ENCODE measurements at places on chromosomes 6 and 20. TPM values are rescaled to one million over a fixed set of nuclear protein-coding genes. Genes with fewer than 3 reads are reported as not detected.

DNA sequence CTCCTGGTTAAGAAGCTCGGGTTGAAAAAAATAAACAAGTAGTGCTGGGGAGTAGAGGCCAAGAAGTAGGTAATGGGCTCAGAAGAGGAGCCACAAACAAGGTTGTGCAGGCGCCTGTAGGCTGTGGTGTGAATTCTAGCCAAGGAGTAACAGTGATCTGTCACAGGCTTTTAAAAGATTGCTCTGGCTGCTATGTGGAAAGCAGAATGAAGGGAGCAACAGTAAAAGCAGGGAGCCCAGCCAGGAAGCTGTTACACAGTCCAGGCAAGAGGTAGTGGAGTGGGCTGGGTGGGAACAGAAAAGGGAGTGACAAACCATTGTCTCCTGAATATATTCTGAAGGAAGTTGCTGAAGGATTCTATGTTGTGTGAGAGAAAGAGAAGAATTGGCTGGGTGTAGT lies 2.0 kb downstream of the HFE start:
- DNase-seq = no peak
- H3K4me1 ChIP-seq = peaks cover 27% of the 10 kb centered on the region
- H3K27ac ChIP-seq = no peak overlapping the region
- H3K4me3 ChIP-seq = no peak overlapping the region
- H3K27me3 ChIP-seq = no peaks in the 10 kb centered on the region
- H3K36me3 ChIP-seq = no peaks in the 10 kb centered on the region

DNA sequence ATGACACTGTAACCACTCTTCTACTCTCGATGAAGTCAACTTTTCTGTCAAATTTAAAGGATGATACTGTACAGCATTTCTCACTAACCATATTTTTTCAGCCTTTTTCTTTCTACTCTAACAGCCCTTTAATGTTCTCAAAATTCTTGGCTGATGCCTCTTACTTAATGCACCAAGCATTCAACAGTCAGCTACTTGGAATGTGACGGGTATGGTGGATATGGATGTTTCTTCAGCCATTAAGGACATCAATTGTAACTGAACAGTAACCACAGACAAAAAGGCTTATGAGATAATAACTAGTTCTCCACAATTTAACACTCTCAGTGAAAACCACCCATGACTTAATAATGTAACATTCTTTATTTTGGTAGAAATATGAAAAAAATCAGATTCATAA lies 467.2 kb upstream of the ZNF337 start:
- no peaks in the 10 kb centered on the region for H3K36me3 ChIP-seq
- no peak overlapping the region for H3K4me3 ChIP-seq
- peak; percentile 57 for DNase-seq

DNA sequence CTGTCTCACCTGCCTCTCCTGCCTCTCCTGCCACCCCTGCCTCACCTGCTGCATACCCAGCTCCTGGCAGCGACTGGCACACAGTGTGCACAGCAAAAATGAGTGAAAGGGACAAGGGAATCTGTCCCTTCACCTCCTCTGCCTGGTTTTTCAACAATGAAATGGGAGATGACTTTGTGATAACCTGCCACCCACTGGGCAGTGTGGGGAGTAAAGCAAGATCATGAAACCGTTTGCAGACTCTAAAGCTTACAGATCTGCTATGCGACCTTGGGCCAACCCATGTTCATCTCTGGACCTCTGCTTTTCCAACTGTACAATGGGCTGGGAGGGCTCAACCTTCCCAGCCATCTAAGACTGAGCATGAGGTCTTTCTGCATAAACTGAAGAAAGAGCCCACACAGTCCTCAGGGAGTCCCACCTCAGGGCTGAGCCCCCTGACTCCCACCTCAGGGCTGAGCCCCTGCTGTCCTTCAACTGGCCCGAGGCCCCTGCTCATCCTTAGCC lies 81.1 kb downstream of the RIPOR3 start:
- H3K27me3 ChIP-seq = no peaks in the 10 kb centered on the region
- peak; percentile 34 for DNase-seq
- H3K27ac ChIP-seq = no peak overlapping the region
- peaks cover 7% of the 10 kb centered on the region for H3K4me1 ChIP-seq
- H3K4me3 ChIP-seq = no peak overlapping the region

The ARHGAP40 gene
- total RNA-seq = 1.8 TPM

The MOG gene
- total RNA-seq = not detected

DNA sequence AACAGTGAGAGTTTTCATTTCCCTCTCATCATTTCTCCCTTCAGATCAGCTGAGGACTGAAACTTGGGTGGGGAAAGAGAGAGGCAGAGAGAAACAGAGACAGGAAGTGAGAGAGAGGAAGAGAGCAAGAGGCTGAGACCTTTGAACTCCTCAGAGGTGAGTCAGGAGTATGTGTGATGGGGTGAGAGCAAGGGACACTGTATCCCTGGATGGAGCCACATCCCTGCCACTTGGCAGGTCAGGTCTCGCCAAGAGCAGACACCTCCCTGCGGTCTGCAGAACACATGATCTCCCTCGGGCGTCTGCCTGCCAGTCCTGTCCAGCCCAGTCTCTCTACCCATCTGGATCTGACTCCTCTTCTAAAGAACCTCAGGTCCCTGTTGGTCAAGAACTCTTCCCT lies 62.7 kb upstream of the SYNDIG1 start:
- H3K4me3 ChIP-seq = no peak overlapping the region
- no peaks in the 10 kb centered on the region for H3K36me3 ChIP-seq
- H3K4me1 ChIP-seq = no peaks in the 10 kb centered on the region

DNA sequence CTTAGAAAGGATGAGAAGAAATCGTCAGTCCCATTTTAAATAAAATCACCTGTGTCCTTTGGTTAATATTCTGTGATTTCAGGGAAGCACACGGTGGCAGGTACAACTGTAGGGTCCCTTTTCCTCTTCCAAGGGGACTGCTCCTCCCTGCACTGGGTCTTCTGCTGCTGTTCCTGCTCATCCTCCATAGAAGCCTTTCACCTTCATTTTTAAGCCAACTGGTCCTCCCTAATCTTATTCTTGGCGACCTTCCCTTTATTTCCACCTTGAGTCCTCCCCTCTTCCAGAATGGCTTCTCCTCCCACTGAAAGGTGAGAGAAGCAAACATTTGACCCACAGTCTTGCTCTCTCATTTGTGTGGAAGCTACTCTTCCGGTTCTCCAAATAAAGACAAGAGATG lies 4.4 kb upstream of the PRDM1 start:
- H3K27me3 ChIP-seq = no peaks in the 10 kb centered on the region
- H3K4me3 ChIP-seq = no peak overlapping the region
- no peak for DNase-seq
- peaks cover 20% of the 10 kb centered on the region for H3K4me1 ChIP-seq

GRCh38 chr6:142647449-142648035 lies 297.4 kb downstream of the HIVEP2 start:
- H3K36me3 ChIP-seq = no peaks in the 10 kb centered on the region
- no peaks in the 10 kb centered on the region for H3K27me3 ChIP-seq
- no peak for DNase-seq
- H3K27ac ChIP-seq = no peak overlapping the region
- no peak overlapping the region for H3K4me3 ChIP-seq

DNA sequence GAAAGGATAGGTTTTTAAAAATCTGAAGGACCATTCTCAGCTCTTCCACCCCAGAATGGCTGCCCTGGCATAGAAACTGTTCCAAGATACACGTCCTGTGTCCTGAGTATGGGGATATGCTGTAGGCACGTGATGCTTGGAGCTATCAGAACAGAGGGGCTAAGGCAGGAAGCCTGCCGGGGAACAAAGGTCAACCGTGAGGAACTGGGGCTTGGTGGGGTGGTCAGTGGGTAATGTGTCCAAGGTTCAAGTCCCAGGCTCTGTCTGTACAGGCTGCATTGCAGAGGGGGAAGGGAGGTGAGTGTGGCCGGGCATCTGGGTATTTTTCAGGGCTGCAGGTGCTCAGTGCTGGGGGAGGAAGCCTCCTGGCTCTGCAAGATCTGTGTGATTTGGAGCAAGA lies 479.6 kb upstream of the CHD6 start:
- DNase-seq = no peak
- peaks cover 91% of the 10 kb centered on the region for H3K27me3 ChIP-seq
- no peak overlapping the region for H3K4me3 ChIP-seq
- no peaks in the 10 kb centered on the region for H3K36me3 ChIP-seq
- H3K4me1 ChIP-seq = no peaks in the 10 kb centered on the region

GRCh38 chr20:309306-309840 lies 12.0 kb downstream of the ZCCHC3 start:
- H3K36me3 ChIP-seq = no peaks in the 10 kb centered on the region
- peaks cover 12% of the 10 kb centered on the region for H3K4me1 ChIP-seq
- no peak overlapping the region for H3K4me3 ChIP-seq
- H3K27ac ChIP-seq = no peak overlapping the region
- no peaks in the 10 kb centered on the region for H3K27me3 ChIP-seq

The TCP11 gene
- not detected for total RNA-seq

- no peaks in the 10 kb centered on the region for H3K36me3 ChIP-seq
- H3K27ac ChIP-seq = no peak overlapping the region
- no peak for DNase-seq
These were observed 185.2 kb downstream of the ALDH8A1 start for GRCh38 chr6:134764741-134765140.

The SPATA25 gene
- 6.3 TPM for total RNA-seq

The ATP6V1G2 gene
- total RNA-seq = 1.8 TPM

DNA sequence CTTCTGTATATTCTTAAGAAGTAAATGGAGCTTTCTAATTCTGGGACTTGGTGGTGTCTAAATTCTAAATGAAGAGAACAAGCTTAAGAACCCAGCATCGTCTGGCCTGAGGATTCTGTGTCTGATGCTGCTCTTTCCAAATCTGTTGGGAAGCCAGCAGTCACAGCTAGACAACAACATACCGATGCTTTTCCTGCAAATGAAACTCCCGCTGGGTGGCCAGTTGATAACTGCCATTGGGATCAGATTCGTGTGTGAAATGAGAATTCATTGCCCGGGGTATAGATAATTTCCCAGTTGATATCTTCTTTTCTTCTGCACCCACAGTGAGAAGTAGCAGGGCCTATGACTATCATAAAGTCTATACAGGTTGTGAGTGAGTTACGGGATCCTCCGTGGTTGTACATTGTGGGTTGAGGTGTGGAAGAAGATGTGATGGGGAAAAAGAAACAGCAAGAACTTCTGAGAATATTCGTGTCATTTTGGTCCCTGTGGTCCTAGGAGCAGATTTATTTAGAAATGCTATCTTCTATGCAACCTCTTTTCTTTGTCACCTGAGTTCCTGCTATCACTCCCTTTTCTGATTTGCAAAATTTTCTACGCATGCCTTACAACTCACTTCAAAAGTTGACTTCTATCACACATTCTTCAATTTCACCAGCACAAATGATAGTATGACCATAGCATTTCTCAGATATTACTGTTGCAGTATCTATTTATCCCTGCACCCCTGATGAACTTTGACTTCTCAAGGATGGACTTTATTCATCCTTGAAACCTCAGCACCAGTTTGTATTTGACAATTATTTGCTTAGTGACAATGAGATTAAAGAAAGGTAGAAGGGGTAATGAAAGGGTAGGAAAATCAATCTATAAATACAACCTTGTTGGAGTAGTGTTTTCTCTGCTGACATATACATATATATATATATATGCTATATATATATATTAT lies 10.4 kb downstream of the NOX3 start:
- no peak overlapping the region for H3K4me3 ChIP-seq
- no peak for DNase-seq
- peak overlapping the region; percentile 88 for H3K27ac ChIP-seq
- H3K27me3 ChIP-seq = no peaks in the 10 kb centered on the region
- H3K4me1 ChIP-seq = peaks cover 18% of the 10 kb centered on the region
- no peaks in the 10 kb centered on the region for H3K36me3 ChIP-seq

DNA sequence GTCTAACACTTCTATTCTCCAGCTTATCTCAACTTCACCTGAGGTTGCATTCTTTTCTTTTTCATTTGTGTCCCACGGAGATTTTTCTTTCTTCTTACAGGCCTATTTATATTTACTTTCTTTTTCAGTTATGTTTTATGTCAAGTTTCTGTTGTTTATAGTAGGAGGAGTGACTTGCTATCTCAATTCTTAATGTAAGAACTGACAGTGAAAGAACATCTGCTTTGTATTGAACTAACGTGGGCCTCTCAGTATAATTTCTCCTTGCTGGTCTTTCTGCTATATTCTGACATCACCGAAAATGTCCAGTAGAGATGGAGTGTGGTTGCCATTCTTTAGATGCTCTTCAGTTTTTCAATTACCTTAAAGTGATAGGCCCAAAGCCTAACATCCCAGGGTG lies 521.7 kb downstream of the EPM2A start:
- no peaks in the 10 kb centered on the region for H3K36me3 ChIP-seq
- no peak overlapping the region for H3K27ac ChIP-seq
- no peak for DNase-seq
- no peaks in the 10 kb centered on the region for H3K4me1 ChIP-seq
- H3K4me3 ChIP-seq = no peak overlapping the region
- H3K27me3 ChIP-seq = no peaks in the 10 kb centered on the region

The OR12D3 gene
- not detected for total RNA-seq

The PARD6B gene
- 80.3 TPM for total RNA-seq

The MRPS26 gene
- 84.9 TPM for total RNA-seq

DNA sequence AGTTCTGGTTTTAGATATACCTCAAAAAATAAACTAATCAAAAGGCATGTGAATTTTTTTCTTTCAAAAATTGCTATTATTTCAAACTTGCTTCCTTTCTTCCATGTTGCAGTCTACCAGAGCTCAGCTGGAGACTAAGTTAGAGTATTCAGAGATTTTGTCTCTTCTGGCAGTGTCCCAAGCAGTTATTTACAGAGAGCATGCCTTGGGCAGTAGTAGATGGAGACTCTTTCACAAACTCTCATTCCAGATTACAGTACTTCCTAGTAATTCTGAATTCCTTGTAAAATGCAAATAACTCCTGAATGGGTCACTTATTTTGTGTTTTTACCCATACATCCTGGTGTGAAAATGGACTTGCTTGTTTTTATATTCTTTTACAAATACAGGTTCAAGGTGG lies 703.4 kb downstream of the EPHA7 start:
- H3K4me1 ChIP-seq = no peaks in the 10 kb centered on the region
- H3K27ac ChIP-seq = no peak overlapping the region
- no peak overlapping the region for H3K4me3 ChIP-seq
- no peaks in the 10 kb centered on the region for H3K27me3 ChIP-seq
- DNase-seq = no peak
- H3K36me3 ChIP-seq = no peaks in the 10 kb centered on the region

DNA sequence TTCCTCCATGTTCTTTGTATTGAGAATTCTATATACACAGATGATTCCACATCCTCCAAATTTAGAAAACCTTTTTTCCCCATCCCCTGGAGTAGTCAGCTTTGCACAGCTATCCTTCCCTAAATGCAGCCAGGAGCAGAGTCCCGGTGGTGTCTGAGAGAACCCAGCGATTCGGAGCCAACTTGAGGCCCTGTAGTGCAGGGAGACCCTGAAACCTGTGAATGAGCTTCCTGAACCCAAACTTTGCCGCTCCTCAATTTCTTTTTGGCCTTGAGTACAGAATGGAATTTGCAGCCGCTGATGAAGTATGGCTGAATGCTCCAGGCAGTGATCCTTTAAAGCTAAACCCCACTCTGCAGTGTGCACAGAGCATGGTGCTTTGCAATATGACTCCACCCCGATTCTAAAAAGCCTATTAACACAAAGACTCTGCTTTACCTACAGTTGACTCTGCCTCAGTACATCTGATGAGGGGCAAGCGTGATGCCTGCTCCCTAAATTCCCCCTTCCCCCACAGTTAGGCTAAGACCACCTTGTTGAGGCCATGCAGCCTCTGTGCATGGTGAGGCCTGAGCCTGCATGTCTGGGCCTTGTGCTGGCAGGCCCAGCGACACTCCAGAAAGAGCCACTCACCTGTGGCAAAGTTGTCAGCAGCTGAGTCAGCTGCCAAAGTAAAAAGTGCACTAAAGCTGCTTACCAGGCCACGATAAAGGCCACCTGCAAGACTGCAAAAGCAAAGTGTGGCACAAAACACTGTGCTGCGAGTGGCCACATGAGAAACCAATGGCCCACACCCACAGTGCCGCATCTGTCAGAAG lies 82.1 kb downstream of the PLEKHG1 start:
- H3K36me3 ChIP-seq = no peaks in the 10 kb centered on the region
- no peak for DNase-seq
- H3K27me3 ChIP-seq = no peaks in the 10 kb centered on the region
- no peak overlapping the region for H3K27ac ChIP-seq
- H3K4me3 ChIP-seq = no peak overlapping the region
